Hematopoietic multipotent progenitor cell (in vitro differentiated cells): ENCODE measurements at places on chromosomes 6 and 20.

GRCh38 chr6:31214516-31214915 is 44.0 kb upstream of the POU5F1 start:
- no peak for DNase-seq

DNA sequence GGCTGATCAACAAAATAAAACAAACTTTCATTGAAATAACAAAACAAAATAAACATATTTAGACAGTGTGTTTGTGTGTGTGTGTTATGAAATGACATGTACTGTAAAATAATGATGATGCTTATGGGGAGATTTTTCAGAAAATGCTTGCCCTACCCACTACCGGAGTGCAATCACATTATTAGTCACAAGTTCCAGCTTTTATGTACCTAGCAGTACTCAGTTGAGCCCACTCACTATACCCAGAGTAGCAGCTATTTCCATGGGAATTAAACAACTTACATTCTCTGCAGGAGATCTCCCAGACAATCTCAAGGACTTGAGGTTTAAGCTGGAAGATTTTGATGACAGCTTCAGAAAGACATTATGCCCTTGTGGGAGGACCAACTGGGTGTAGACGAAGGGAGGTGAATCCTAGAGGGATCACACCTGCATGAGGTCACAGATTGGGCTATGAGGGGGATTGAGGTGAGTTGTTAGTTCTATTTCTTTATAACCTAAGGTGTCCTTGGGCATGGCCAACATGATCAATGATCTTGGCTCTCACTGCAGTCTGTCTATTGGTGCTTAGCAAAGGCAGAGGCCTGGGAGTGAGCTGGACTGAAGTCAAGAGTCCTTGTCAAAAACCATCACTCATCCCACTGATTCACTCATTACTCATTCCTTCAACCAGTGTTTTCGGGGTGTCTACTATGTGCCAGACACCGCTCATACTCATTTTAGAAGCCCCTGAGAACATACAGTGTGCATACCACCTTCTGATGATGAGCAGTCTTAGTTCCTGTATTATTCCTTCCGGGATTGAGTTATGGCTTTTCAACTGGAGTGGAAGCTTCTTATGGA is 6.7 kb upstream of the CLIC5 start:
- DNase-seq: no peak

DNA sequence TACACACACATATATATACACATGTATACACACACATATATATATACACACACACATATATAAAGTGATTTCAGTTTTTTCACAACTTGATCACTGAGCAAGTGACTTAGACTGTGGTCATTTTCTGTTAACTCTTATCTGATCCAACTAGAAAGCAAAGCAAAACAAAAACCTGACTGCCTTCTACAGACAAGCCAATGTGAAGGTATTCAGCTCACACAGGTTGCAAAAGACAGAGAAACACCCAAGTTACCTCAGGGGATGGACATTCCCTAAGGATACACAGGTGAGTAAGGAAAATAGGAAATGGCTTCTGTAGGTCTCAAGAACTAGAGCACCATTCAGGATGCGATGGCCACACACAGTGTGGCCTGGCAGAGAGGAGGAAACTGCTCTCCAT is 58.4 kb upstream of the IER3 start:
- no peak for DNase-seq

DNA sequence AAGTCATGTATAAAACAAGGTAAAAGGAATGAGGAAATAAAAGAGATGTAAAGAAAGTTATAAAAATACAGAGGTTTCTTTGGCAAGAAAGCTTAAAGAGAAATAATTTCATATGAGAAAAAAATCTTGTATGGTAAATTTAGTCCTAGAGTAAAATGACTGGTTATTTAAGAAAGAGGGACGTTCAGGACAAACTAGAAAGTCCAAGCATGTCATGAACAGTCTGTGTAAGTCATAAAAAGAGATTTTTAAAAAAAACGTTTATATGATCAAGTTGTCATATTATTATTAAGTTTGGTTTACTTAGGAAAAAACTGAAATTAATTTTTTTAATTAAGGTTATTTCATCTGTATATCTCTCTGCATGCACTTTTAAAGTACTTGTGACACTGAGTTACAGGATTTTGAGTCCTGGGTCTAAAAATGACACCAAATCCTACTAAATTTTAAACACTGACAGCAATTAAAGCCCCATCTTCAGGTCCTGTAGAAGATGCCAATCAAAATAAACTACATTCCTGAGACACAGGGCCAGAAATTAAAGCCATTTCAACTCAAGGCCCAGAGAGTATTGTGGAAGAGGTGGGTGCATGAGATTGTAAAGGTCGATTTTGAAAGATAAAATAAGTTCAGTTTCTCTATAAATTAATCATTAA is 62.4 kb downstream of the AGPAT4 start:
- no peak for DNase-seq

GRCh38 chr6:36484736-36485135 is 41.9 kb downstream of the KCTD20 start:
- no peak for DNase-seq

- DNase-seq: no peak
These were observed 84.6 kb downstream of the HMGCLL1 start for GRCh38 chr6:55494411-55494810.

DNA sequence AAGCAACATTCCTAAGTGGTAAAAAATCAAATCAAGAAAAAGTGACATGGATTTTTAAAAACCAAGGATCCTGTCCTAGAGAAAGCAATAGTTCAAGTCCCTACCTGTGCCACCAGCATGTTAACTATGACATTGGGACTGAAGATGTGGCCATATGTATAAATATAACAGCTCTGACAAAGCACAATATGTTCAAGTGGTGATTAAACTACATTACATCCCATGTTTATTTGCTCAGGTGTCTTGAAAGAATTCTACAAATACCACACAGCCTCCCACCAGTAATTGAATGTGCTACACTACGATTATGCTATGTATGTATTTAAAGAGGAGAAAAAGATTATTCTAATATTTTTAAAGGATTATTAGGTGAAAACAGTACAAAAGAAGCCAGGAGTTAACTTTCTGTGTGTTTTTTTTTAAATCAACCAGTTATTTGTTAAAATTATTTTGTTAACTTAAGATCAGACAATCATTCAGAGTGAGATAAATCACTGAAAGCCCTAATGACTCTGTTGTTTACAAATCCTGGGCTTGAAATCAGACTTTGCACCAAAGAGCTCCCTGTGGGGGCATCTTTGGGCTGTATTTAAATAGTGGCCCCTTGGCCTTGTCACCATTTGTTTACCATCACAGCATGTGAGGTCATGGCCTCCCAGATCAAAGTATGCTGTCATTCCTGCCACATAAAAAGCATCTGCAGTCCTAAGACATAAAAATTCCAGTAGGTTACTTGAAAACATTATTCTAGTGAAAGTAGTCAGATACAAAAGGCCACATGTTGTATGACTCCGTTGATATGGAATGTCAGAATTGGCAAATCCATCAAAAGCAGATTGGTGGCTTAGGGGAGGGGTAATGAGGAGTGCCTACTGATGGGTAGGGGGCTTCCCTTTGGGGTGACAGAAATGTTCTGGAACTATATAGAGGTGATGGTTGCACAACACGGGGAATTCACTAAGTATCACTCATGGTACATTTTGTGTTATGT is 17.1 kb downstream of the TTLL2 start:
- DNase-seq: no peak

DNA sequence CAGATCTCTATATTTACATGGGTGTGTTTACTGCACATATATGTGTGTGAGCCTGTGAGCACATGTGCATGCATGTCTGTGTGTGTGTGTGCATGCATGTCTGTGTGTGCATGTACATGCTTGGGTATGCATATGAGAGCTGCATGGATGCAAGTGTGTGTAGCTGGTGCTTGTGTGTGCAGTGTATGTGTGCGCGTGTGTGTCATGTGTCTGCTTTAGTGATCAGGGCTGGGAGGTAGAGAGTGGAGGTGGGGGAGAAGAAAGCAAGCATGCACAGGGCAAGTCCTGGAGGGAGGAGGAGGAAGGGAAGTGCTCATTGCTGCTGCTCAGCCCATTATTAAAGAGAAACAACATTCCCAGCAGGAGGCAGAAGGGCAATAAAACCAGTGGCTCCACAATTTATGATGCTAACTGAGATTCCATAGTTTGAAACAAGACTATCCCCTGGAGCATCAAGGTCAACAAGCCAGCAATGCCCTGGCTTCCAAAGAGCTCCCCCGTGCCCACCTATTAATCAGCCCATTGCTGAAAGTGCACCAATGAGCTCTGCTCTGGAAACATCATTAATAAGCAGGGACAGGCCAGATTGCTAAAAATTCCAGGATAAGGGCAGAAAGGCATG is 414.0 kb downstream of the MAFB start:
- no peak for DNase-seq
